ENCODE measurements at places on chromosomes 4 and X. TPM values are rescaled to one million over a fixed set of nuclear protein-coding genes. Genes with fewer than 3 reads are reported as not detected.

Gene TMEM271
- not detected for total RNA-seq

Gene MMRN1
- not detected for total RNA-seq

Gene MAGEA12
- not detected for total RNA-seq

Gene ASMT
- total RNA-seq, result not detected

Gene BRS3
- total RNA-seq, result not detected

Gene TRIM60
- not detected for total RNA-seq

Gene TMPRSS11D
- not detected for total RNA-seq

Gene ACSL1
- 66.1 TPM for total RNA-seq

Gene GPR82
- total RNA-seq, result not detected

Gene SATL1
- not detected for total RNA-seq

Gene SOWAHD
- total RNA-seq, result not detected

Gene SHOX
- total RNA-seq, result not detected

All from subcutaneous preadipocyte (primary cell).